ENCODE measurements at places on chromosomes 7 and 10. TPM values are rescaled to one million over a fixed set of nuclear protein-coding genes. Genes with fewer than 3 reads are reported as not detected.

The HOXA13 gene
- not detected for total RNA-seq

The SHLD2 gene
- 22.0 TPM for total RNA-seq

The POLR1F gene
- 14.1 TPM for total RNA-seq

The ATRNL1 gene
- total RNA-seq = 2.3 TPM

The TOMM7 gene
- total RNA-seq = 212 TPM

The TEX36 gene
- total RNA-seq = not detected

The PNLIP gene
- total RNA-seq = not detected

The PCLO gene
- 0.03 TPM for total RNA-seq

The TMEM178B gene
- 2.3 TPM for total RNA-seq

The MMD2 gene
- total RNA-seq = not detected

The SLC39A12 gene
- not detected for total RNA-seq

The SLC13A4 gene
- total RNA-seq = 0.30 TPM

The SLC16A9 gene
- total RNA-seq = 2.5 TPM
